NCI-H774 (cell line): ENCODE measurements at places on chromosomes 6 and 20.

GRCh38 chr6:33123732-33124524 lies 48.1 kb downstream of the HLA-DPB1 start:
- DNase-seq = no peak

GRCh38 chr6:169159331-169159730 lies 94.3 kb downstream of the THBS2 start:
- DNase-seq = no peak

DNA sequence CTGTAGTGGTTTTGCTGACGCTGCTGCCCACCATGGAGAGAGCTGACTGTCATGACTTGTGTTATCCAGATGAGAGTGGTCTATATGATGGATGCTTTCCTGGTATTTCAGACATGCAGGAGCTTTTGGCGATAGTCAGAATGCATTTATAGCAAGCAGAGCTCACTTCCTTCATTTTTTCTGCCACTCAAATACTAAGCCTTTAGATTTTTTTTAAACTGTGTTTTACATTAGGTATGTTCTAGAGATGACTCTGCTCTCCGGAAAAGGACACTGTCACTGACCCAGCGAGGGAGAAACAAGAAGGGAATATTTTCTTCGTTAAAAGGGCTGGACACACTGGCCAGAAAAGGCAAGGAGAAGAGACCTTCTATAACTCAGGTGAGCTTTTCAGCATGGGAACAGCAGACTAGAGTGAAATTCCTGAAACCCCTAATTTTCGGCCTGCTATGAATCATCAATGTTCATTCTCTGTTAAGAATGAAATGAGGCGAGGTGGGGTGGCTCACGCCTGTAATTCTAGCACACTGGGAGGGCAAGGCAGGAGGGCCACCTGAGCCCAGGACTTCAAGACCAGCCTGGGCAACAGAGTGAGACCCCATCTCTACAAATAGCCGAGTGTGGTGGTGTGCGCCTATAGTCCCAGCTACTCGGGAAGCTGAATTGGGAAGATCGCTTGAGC lies 98.6 kb upstream of the CLDN20 start:
- DNase-seq = no peak

DNA sequence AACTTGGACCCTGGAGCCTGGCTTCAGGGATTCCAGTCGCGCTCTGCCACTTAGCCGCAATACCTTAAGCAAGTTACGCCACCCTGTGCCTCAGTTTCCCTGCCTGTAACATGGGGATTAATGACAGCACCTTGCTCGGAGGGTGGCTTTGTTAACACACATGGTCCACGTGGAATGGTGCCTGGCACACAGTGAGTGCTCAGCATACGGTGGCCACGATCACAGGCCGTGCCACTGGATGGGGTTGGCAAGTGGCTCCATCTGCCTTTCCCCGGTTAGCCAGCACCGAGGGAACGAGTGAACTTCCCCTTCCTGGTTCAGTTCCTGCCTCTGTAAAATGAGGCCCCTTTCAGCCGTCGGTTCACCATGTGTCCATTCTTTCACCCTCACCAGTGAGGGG lies 17.2 kb downstream of the C6orf132 start:
- DNase-seq = no peak

DNA sequence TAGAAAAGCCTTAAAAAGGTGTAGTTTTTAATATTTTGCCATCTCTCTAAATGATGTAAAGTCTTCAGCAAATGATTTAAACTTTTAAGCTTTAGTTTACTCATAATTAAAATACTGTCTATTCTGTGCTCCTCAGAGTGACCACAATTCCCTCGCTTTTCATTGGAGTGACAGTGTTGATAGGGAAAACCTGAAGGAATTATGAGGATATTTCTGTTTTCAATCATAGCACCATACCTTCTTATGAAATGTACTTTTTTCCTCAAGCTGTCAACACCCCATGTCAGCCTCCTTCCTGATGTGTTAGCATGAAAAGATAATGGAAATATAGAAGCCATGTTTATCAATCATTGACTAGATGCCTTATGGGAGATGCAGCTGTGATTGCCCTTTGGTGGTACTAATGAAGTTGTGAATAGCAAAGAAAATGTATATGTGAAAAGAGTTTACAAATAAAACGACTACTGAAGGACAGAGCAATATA lies 145.4 kb upstream of the EYS start:
- no peak for DNase-seq

DNA sequence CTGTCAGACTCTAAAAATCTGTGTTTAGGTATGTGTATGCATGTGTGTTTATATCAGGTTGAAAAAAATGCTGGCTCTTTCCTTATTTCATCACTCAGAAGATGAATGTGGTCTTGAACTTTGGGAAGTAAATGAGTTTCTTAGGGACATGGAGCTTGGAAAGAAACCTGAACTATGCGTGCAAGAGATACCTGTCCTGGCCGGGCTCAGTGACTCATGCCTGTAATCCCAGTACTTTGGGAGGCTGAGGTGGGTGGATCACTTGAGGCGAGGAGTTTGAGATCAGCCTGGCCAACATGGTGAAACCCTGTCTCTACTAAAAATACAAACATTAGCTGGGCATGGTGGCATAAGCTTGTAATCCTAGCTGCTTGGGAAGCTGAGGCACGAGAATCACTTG lies 4.4 kb upstream of the GLP1R start:
- no peak for DNase-seq

DNA sequence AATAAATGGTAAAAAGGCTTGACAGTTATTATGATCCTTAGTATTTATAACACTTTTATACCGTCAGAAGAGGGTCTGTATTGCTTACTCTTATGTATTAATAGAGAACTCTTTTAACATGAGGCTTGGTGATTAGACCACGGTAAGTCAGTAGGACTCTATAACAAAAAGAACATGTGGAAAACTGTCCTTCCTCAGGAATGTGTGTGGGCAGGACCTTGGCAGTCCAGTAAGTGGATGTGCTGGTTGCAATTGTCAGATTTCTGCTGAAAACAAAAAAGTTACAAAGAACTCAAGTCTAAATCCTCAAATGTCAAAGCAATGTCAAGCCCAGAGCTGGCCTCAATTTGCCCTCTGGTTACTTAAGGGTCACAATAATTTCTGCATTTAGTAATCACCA lies 81.1 kb downstream of the PLCG1 start:
- DNase-seq = no peak

GRCh38 chr6:25788305-25788922 lies 33.9 kb downstream of the SLC17A4 start:
- no peak for DNase-seq
